Transverse colon (tissue), 4 donors: ENCODE measurements at places on chromosomes 12 and 14. TPM values are rescaled to one million over a fixed set of nuclear protein-coding genes. Genes with fewer than 3 reads are reported as not detected.

DNA sequence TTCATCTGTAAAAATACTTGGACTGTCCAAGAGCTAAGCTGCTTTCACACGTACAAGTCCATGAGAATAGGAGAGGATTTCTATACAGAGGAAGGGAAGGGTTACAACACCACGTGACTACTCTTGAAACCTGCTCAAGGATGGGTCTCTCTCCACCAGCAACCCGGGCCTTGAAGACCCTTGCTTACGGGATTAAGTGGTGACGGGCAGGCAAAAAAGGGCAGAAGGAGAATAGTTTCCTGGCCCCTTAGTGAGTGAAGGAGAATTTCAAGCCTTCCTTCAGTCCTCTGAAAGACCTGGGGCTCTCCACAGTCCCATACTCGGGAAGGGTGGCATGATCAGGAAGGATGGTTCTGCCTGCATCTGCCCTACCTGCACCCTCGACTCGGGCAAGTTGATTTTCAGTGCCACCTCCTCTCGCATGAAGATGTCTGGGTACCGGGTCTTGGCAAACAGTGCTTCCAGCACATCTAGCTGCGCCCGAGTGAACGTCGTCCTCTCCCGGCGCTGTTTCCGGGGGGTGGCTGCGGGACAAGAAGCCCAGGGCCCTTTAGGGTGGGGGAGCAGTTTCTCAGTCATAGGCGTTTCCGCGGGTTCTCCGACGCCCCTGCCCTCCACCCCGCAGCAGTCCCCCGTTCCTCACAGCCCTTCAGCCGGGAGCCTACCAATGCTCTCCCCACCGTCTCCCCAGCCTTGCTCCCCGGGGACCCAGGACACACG, 6.3 kb downstream of the OTX2 start:
- peaks cover 100% of the 10 kb centered on the region for H3K27me3 ChIP-seq
- H3K36me3 ChIP-seq = no peaks in the 10 kb centered on the region
- no peak overlapping the region for H3K27ac ChIP-seq
- H3K4me1 ChIP-seq = peaks cover 6% of the 10 kb centered on the region
- no peak for DNase-seq
- H3K4me3 ChIP-seq = no peak overlapping the region

SLC8A3 gene
- 1.9 TPM for total RNA-seq

FGD4 gene
- 97.1 TPM for total RNA-seq

DNA sequence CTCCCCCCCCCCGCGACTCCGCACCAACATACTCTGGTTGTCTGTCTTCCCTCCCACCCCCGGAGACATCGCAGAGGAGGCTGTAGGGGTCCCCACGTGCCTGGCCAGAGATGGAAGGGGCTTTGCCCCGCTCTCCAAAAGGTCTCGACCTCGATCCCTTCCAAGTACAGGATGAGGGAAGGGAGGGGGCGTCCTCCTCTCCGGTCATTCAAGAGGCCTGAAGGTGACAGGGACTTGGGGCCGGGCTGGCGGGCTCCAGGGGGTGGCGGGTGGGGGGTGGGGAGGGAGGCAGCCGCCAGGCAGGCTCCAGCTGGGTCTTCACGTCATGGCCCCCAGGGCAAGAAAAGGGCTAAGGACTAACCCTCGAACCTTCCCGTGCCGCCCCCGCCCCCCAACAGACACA, 15.1 kb downstream of the TBX3 start:
- peak overlapping the region; percentile 65 for H3K27ac ChIP-seq
- H3K4me1 ChIP-seq = peaks cover 5% of the 10 kb centered on the region
- H3K36me3 ChIP-seq = no peaks in the 10 kb centered on the region

- peak; percentile 52 for DNase-seq
- no peaks in the 10 kb centered on the region for H3K4me1 ChIP-seq
- no peaks in the 10 kb centered on the region for H3K27me3 ChIP-seq
- H3K4me3 ChIP-seq = no peak overlapping the region
- no peaks in the 10 kb centered on the region for H3K36me3 ChIP-seq
Observed at GRCh38 chr12:8544295-8544694, 3.6 kb upstream of the CLEC4E start.

PLXNC1 gene
- 4.8 TPM for total RNA-seq

DNA sequence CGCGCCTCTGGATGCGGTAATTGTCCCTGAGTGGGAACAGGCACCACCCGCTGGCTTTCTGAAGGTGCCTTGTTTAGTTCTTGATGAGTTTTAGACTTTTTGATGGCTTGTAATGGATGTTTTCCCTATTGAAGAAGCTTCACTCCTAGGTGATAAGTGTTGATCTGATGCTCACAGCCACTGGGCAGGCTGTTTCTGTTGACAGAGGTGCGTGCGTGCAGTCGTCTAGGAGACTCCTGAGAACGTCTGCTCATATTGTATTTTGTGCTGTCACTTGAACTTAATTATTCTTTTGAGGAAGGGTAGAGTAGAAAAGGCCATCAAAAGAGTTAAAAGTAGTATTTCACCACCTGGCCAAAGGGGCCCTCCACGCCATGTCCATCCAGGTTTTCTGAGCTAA, 70.5 kb downstream of the EP400 start:
- no peak overlapping the region for H3K27ac ChIP-seq
- no peaks in the 10 kb centered on the region for H3K27me3 ChIP-seq
- no peaks in the 10 kb centered on the region for H3K4me1 ChIP-seq
- no peak for DNase-seq

- peaks cover 4% of the 10 kb centered on the region for H3K4me1 ChIP-seq
- H3K27ac ChIP-seq = peak overlapping the region; percentile 28
- H3K36me3 ChIP-seq = no peaks in the 10 kb centered on the region
- DNase-seq = peak; percentile 50
- H3K27me3 ChIP-seq = no peaks in the 10 kb centered on the region
Observed at GRCh38 chr12:14239935-14240872, 125.3 kb upstream of the ATF7IP start.

DNA sequence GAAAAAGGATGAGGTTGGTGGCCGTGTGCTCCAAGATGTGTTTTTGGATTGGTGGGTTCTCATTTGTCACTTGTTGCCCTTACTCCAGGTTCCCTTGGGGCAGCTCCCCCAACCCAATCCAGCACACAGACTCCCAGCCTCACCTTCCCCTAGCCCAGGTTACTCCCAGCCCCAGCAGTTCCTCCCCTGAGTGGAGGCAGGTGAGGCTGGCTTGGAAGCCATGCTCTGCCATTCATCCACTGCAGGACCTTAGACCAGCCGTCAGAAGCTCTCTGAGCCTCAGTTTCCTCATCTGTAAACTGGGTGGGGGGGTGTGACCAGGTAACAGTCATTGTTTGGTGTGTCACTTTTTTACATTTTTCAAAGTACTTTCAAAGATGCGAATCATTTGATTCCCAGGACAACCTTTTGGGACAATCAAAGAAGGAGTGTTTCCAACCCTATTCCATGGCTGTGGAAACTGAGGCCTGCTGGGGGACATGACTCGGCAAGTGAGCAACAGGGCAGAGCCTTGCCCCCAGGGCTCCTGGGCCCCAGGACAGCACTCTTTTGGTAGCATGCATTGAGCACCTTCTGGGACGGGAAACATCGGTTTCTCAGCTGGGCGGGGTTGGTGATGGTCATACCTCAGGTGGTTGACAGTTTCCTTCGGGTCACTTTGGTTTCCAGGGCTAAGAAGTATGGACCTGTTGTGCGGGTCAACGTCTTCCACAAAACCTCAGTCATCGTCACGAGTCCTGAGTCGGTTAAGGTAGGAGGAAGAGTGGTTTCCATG, 7.2 kb downstream of the CYP46A1 start:
- DNase-seq = no peak
- no peak overlapping the region for H3K4me3 ChIP-seq
- no peaks in the 10 kb centered on the region for H3K4me1 ChIP-seq
- H3K36me3 ChIP-seq = no peaks in the 10 kb centered on the region
- H3K27me3 ChIP-seq = peaks cover 20% of the 10 kb centered on the region

GRCh38 chr14:75577090-75577489, 1.3 kb upstream of the FLVCR2 start:
- no peaks in the 10 kb centered on the region for H3K36me3 ChIP-seq
- no peak overlapping the region for H3K4me3 ChIP-seq
- H3K27me3 ChIP-seq = no peaks in the 10 kb centered on the region
- H3K27ac ChIP-seq = peak overlapping the region; percentile 4

RFX4 gene
- total RNA-seq = not detected

MANSC1 gene
- 6.6 TPM for total RNA-seq

- no peak overlapping the region for H3K4me3 ChIP-seq
- H3K4me1 ChIP-seq = peaks cover 10% of the 10 kb centered on the region
- H3K27me3 ChIP-seq = no peaks in the 10 kb centered on the region
Observed at GRCh38 chr12:45803111-45803510, 73.6 kb downstream of the ARID2 start.

GRCh38 chr14:95353664-95354063, 34.0 kb upstream of the CLMN start:
- H3K4me3 ChIP-seq = no peak overlapping the region
- no peaks in the 10 kb centered on the region for H3K36me3 ChIP-seq
- no peaks in the 10 kb centered on the region for H3K4me1 ChIP-seq
- DNase-seq = no peak

DNA sequence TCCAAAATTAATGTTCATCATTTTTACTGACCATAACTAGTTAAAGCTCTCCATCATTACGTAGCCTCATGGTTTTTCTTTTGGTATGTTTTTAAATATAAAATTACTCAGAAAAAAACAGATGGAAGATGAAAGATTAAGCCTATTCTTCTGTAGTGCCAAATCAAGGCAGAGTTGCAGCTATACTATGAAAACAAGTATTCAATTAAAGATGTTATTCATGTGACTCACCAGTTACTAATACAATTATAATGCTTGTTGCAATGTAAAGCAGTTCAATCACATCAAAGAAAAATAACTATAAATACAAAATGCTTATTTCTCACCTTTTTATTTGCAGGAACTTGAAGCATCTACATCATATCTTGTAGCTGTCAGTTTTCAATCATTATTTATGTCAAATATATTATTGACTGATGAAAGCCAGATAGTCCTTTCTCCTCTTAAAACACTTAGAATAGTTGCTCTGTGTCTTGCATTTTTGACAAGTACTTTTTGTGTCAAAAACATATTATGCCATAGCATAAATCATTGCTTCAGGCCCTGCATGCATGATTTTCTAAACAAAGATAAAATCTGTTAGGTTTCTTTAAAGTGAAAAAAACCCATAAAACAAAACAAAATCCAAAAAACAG, 36.0 kb upstream of the TRHDE start:
- no peak overlapping the region for H3K4me3 ChIP-seq
- no peaks in the 10 kb centered on the region for H3K36me3 ChIP-seq
- DNase-seq = no peak
- H3K4me1 ChIP-seq = no peaks in the 10 kb centered on the region
- H3K27me3 ChIP-seq = no peaks in the 10 kb centered on the region

- no peak overlapping the region for H3K27ac ChIP-seq
- no peak overlapping the region for H3K4me3 ChIP-seq
- H3K36me3 ChIP-seq = no peaks in the 10 kb centered on the region
- no peaks in the 10 kb centered on the region for H3K27me3 ChIP-seq
- no peak for DNase-seq
- peaks cover 5% of the 10 kb centered on the region for H3K4me1 ChIP-seq
Observed at GRCh38 chr12:39176356-39176755, 266.6 kb downstream of the KIF21A start.

- H3K27me3 ChIP-seq = no peaks in the 10 kb centered on the region
- peaks cover 9% of the 10 kb centered on the region for H3K4me1 ChIP-seq
- H3K4me3 ChIP-seq = no peak overlapping the region
- no peak overlapping the region for H3K27ac ChIP-seq
- H3K36me3 ChIP-seq = no peaks in the 10 kb centered on the region
Observed at GRCh38 chr12:63900922-63901793, 56.7 kb downstream of the SRGAP1 start.

PRORP gene
- 25.1 TPM for total RNA-seq

DNA sequence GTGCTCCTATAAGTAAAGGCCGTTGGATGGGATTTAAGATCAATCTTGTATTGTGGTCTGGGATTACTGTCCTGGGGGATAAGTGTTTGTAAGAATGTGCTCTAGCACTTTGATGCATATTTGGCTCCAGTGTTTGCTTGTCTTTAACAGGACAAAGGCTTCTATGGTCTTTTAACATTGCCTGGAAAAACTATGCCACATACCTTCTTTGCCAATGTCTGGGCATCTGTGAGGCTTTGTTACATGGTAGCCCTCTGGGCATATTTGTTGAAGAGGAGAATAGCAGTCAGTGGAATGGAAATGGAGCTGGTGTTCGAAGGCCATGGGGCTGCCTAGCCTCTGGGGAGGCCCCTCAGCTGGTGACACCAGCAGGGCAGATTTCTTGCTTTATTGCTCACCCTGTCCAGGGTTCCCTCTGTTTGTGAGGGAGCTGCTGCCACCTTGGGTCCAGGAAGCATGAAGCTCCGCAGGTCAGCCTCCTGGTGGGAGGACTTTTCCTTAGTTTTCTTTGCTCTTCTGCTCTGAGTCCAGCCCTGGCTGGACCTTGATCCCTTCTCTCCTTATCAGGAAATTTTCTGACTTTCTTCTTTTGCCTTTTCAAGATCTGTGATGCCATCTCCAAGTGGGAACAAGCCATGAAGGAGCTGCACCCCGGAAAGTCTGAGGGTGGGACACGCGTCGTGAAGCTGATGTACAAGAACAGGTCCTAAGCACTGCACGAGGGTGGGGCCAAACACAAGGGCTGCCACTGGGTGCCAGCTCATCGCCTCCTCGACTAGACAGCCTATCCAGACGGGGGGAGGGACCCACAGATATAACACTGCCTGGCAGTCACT, 19.5 kb downstream of the PIGH start:
- H3K36me3 ChIP-seq = no peaks in the 10 kb centered on the region
- no peak overlapping the region for H3K27ac ChIP-seq
- H3K4me3 ChIP-seq = no peak overlapping the region
- no peak for DNase-seq
- H3K27me3 ChIP-seq = no peaks in the 10 kb centered on the region

SLC2A13 gene
- 31.8 TPM for total RNA-seq

GRCh38 chr12:24820872-24821271, 128.0 kb downstream of the BCAT1 start:
- no peak overlapping the region for H3K4me3 ChIP-seq
- no peaks in the 10 kb centered on the region for H3K36me3 ChIP-seq
- H3K4me1 ChIP-seq = no peaks in the 10 kb centered on the region
- no peaks in the 10 kb centered on the region for H3K27me3 ChIP-seq
- H3K27ac ChIP-seq = no peak overlapping the region

GRCh38 chr14:39492267-39492666, 60.0 kb upstream of the FBXO33 start:
- H3K27me3 ChIP-seq = no peaks in the 10 kb centered on the region
- no peak for DNase-seq
- H3K27ac ChIP-seq = no peak overlapping the region
- H3K36me3 ChIP-seq = no peaks in the 10 kb centered on the region
- H3K4me3 ChIP-seq = no peak overlapping the region

GRCh38 chr12:159156-159782, 54.7 kb downstream of the SLC6A12 start:
- no peak overlapping the region for H3K27ac ChIP-seq
- DNase-seq = no peak
- no peak overlapping the region for H3K4me3 ChIP-seq
- no peaks in the 10 kb centered on the region for H3K4me1 ChIP-seq

DNA sequence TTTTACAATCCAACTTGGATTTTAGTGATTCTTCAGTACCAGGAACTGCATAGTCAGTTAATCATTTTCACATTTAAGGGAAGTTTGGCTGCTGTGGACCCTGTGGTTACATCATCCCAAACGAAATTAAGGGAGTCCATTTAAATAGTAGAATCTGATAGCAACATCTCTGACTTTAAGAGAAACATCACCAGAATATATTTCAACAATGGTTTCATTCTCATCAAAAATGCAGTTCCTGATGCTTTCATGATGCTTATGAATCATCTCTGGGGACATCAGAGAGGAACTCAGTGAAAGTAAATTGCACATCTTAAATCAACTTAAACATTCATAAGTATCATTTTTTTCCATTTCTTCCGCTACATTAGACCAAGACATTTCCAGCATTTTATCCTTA, 1170.7 kb downstream of the FSCB start:
- no peak overlapping the region for H3K4me3 ChIP-seq
- no peak overlapping the region for H3K27ac ChIP-seq
- H3K36me3 ChIP-seq = no peaks in the 10 kb centered on the region
- DNase-seq = no peak
- no peaks in the 10 kb centered on the region for H3K4me1 ChIP-seq
- H3K27me3 ChIP-seq = no peaks in the 10 kb centered on the region
